Stimulated activated CD4-positive, alpha-beta T cell treated with anti-CD3 and anti-CD28 coated beads, TNF-alpha, amount 100 ng/mL, for 4 hours (primary cell): ENCODE measurements at places on chromosomes 1 and 21.
A peak's percentile ranks its signal among the peaks of the same experiment; 100 is the strongest.

- DNase-seq, result no peak
Observed at GRCh38 chr1:183632964-183633363, 2.6 kb downstream of the ARPC5 start.

DNA sequence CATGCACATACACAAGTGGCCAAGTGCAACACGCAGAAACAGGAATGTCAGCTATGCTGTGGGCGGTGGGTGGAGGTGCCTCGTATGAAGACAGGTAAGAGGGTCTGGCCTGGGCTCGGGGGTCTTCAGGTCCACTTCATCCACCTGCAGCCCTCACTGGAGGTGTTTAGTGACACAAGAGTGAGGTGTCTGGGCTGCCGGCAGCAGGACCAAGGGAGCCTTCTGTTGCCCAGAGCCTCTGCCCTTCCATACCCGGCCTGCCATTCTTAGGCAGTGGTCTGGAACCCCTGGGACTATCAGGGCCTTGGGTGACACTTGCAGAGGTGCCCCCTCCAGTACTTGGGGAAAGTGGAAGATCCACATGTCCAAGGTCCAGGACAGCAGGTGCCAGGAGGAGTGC is 21.7 kb upstream of the ACTRT2 start:
- DNase-seq, result no peak

DNA sequence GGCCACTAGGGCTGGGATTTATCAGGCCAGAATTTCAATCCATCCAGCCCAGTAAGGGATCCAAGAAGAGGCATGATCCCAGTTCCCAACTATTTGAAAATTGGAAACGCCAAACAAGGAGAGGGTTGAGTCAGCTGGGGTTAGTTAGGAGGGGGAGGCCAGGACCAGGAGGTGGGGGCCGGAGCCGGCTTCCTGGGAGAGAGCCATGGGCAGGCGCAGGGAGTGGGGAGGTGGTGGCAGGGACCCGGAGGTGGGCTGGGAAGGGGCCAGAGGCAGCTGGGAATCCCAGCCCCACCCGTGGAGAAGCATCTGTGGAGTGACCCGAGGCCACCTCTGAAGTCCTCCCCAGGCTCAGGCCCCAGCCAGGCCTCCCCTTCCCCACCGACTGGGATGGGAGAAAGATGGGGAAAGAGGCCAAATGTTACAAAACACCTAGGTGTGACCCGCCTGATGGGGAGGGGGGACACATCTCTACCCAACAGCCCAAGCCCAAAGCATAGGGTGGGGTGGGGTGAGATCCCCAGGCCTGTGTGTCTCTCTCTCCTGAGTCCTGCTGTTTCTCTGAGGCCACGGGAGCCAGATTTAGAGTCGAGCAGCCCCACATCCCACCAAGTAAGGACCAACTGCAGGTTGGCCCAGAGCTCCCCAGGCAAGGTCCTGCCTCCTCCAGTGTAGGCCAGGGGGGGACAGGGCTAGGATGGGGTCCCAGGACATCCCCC is 10.1 kb downstream of the HSPG2 start:
- no peak for DNase-seq

DNA sequence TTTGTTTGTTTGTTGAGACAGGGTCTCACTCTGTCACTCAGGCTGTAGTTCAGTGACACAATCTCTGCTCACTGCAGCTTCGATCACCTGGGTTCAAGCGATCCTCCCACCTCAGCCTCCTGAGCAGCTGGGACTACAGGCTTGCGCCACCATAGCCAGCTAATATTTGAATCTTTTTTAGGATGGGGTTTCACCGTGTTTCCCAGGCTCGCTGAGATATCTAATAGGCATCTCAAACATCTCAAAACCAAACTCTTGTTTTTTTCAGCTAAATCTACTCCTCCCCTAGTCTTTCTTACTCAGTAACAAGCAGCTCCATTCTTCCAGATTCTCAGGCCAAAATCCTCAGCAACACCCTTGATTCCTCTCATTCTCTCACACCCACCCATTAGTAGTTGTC is 22.0 kb upstream of the SRRM1 start:
- no peak for DNase-seq

DNA sequence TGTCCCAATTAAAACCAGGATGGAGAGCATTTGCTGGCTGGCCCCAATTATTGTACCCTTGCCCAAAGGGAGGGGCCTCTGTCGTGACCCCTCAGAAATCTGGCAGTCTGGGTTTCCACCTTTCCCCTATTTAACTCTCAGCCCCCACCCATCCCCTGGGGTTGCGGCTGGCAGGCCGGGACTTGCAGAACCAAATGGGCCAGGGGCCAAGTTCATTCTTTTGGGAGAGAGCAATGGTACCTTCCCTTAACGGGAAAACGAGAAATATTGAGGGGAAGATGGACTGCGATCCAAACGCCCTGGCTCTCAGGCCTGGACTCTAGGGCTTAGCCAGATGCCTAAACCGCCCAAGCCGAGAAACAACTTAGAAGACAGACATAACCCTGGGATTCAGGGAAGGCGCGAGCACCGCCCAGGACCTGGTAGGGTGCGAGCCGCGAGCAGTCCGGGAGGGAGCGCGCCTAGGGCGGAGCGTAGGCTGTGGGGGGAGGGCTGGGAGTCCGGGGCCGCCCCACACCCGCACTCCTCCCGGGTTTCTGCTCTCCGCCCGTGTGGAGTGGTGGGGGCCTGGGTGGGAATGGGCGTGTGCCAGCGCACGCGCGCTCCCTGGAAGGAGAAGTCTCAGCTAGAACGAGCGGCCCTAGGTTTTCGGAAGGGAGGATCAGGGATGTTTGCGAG is at the start of gene SLC27A3:
SLC27A3 (plus strand) TSS at position 628 of the 678 bp plus-strand sequence. CDS start 91 bp downstream, outside the sequence.
- DNase-seq, result no peak

GRCh38 chr1:86396498-86396890 is 371 bp upstream of the ODF2L start:
- no peak for DNase-seq

DNA sequence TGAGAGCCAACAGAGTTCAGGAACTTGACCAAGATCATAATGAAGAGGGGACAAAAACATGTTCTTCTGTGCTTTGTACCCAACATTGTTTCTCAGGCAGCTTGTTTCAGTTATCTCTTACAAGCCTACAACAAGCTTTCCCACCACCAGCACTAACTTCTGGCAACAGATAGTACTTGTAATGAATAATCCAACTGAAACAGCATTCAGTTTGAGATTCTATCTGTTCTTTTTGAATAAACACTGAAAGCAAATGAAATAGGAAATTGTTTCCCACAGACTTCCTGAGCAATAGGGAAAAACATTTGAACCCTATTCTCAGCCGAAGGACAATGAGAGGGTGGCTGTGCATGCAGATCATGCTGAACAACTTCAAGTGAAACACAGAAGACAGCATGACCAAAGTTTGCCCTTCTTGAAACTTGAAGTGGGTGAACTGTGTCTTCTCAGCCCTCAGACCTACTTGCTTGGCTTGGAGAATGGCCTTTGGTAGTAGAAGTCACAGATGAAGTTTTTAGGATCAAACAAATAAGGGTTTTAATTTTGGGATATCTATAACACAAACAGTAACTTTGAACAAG is 11.2 kb upstream of the HOOK1 start:
- no peak for DNase-seq

GRCh38 chr1:235945775-235946570 is 79.3 kb upstream of the LYST start:
- no peak for DNase-seq

DNA sequence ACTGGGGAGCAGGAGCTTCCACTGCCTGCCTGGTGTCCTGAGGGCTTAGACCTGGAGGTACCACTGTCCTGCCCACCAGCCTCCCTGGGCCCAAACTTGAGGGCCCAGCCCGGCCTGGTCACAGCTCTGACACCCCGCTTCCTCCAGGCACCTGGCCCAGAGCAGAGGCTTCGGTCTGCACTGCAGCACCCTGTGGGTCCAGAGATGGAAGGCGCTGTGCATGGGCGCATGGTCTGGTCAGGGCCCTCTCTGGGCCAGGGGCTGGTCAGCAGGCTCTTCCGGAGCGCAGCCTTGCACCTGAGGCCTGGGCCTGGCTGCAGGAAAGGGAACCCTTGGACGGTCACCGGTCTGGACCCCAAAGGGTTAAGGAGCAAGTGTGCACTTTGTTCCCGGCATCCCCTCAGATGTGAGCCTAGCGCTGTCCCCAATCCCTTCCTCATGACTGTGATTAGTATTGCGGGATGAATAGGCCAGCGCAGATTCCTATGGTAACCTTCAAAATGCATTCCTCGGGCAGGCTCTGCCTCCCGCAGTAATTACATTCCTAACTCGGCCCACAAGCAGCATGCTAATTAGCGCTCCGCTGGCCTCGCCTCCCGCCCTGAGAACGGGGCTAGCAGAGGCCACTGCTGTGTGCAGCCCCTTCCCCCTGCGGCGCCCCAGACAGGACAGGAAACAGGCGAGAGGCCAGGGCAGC is 36.3 kb downstream of the PRDM16 start:
- no peak for DNase-seq

- DNase-seq, result no peak
Observed at GRCh38 chr1:163981500-163982030, 577.4 kb upstream of the PBX1 start.

GRCh38 chr1:119347858-119348257 is 20.7 kb upstream of the HAO2 start:
- DNase-seq, result no peak

- DNase-seq, result no peak
Observed at GRCh38 chr1:174946031-174946430, 53.7 kb upstream of the CACYBP start.

DNA sequence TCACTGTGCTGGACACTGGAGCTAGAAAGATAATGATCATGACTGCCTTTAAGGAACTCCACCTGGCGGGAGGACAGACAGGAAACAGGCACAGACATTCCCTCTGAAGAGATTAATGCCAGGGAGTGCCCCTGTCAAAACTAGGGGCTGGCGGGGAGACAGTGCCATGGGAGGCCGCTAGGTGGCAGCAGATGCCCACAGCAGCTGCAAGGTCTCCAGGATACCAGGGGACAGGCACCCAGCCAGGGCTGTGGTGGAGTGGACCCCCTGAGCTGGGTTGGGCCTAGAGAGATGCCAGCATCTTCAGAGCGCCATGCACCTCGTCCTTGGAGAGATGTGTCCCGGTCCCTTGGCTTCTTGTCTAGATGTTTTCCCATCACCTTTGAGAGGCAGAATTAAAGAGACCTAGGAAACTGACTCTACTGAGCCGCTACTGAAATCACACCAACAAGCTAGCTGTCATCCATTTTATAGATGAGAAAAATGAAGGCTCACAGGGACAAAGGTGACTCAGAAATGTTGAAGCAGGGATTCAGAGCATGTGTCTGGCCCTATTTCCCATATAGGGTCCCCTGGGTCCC is 3.6 kb downstream of the REN start:
- DNase-seq, result peak; percentile 63

DNA sequence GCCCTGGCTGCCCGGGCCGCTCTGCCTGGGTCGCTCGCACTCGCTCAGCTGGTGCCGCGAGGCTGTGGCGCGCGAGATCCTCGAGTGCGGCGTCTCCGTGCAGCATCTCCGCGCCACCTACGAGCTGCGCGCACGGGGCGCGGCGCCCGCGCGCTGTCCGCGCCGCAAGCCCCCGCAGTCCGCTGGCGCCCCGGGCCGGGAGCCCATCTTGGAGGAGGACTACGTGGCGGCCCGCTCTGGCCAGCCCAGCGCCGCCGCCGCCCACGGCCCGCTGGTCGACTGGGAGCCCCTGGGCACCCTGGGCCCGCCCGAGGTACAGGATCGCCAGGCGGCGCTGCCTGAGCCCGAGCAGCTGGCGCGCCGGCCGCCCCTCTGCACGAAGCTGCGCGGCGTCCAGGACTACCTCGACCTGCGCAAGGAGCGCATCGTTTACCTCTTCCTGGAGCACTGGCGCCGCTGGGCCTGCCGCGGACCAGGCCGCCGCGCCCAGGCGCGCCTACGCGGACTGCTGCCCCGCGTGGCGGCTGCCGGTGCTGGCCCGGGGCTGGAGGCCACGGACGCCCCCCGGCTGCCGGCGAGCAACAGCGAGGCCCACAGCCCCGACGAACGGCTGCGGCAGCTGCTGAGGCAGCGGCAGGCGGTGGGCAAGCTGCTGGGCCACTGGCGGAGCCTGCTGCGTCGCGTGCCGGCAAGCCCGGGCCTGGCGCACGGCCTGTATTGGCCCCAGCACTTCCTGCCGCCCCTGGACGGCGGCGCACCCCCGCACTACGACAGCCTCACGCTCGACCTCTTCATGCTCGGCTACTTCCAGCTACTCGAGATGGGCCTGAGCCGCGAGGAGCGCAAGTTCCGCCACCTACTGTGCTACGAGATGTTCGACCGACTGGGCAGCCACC is 10.9 kb downstream of the TNFRSF25 start:
- no peak for DNase-seq

DNA sequence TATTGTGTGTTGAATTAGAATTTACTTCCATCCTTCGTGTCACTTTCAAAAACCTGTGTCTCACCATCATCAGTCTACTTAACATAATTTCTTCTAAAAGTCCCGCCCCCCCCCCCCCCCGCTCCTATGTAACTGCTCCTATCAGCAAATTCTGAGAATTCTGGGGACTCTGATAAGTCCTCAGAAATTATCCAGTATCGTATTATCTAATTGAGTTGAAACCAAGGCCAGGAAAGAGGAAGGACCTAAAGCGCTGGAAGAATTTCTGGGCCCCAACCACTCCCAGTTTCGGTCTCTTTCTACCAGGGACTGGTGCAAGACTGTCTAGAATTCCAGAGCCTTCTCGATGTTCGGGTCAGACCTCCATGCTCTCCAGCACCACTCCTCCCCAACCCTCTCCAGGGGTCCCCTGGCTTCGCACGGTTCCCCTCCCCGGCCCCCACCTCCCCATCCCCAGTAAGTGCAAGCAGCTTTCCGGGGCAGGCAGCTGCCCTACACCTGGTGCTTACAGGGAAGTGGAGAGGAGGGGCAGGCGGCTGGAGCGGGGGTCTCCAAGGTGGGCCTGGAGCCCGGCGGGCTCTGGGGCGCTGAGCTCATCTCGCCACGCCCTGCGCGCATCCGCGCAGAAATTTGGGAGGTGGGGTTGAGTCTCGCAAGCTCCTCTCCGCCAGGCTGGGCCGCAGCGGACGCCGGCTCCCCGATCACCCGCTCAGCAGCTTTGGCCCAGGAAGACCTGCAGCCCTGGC is 16.0 kb upstream of the ZNF496 start:
- no peak for DNase-seq

DNA sequence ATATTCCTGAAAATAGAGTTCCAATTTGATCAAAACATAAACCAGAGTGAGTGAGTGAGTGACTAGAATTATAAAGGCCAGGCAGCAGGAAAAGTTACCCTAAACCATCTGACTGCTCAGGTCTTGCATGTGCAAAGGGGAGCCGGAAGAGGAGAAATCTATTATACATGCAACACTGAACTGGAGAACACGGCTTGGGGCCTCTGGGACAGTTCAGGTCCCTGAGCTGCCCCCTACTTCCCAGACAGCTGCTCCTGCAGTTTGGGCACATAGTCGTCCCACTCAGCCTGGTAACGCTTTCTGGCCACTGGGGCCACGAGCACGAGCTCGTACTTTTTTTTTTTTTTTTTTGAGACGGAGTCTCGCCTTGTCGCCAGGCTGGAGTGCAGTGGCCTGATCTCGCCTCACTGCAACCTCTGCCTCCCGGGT is 40.1 kb downstream of the PTPRC start:
- no peak for DNase-seq

DNA sequence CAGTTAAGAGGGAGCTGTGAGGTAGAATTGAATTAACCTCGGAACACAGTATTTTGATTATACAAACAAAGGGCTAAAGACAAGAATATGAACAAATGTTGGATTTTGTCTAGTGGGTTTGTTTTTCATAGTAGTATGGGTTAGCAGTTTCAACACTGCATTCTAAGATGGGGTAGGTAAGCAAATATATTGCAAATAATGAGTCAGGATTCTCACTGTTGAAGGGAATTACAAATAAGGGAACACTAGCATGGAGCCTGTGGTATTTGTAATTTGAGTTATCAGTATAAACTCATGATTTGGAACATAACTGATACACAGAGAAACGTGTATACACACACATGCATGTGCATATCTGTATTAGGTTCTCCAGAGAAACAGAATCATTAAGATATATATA is 44.5 kb downstream of the CD55 start:
- no peak for DNase-seq

GRCh38 chr1:245090491-245091090 is 64.2 kb upstream of the KIF26B start:
- DNase-seq, result no peak
